HFFc6 (cell line): ENCODE measurements at places on chromosomes 16 and 17.
A peak's percentile ranks its signal among the peaks of the same experiment; 100 is the strongest.

DNA sequence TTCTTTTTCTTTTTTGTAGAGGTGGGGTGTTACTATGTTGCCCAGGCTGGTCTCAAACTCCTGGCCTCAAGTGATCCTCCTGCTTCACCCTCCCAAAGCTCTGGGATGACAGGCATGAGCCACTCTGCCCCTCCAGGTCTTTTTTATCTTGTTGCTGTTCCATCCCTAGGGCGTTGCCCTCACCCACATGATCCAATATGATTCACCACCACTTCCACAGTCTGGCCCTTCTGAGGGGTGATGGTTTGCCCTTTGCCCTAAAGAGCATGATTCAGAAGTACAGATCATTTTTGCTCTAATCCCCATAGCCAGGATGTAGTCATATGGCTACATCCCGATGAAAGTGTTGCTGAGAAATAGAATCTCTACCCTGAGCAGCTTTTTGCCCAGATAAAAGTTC, 18.8 kb downstream of the STX4 start:
- DNase-seq = peak; percentile 95

DNA sequence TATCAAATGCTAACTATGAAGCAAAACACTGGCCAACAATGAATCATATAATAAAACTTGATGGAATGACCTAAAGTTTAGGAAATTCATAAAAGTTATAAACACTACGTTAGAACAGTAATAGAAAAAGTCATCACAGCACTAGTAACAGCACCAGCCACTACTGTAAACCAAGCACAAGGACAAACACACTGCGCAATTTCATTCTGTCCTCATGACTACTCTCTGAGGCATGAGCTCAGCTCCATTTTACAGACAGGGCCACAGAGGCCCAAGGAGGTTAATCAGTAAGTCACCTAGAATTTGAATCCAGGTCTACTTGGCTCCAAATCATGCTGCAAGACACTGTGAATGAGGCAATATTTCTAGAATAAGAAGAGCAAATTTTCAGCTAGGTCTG, 13.4 kb downstream of the EMC8 start:
- DNase-seq = no peak

DNA sequence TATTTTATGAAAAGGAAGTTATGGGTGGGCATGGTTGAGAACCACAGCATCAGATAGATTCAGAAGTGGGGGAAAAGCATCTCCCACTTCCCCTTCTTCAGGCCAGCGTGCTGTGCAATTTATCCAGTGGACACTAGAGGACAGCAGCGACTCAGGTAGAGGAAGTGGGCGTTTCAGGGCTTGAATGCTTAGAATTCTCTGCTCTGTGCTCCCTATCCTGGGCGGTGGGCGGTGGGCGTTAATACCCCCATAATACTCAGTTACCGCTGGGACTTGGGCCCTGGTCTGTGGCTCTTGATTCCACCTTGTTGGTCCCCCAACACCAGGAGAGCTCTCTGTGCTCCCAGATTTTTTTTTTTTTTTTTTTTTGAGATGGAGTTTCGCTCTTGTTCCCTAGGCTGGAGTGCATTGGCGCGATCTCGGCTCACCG, 3.7 kb upstream of the LYZL6 start:
- peak; percentile 21 for DNase-seq

GRCh38 chr17:80761110-80761871, 216.7 kb downstream of the RPTOR start:
- peak; percentile 71 for DNase-seq

GRCh38 chr16:2147981-2148671, at the start of gene RAB26:
Gene RAB26, plus strand, starts transcription at chr16:2148625. Its CDS starts 159 bp downstream, at chr16:2148784.
- no peak for DNase-seq

DNA sequence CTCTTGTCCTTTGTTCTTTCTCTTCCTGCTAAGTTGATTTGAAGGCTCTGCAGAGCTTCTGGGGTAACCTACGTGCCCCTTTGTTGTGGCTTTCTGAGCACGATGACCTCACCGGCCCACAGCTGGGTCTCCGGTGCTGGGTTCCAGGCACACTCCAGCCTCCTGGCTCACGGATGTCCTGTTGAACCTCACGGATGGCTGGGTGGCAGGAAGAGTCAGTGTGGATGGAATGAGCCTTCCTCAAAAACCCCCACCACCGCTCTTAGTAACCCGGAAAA, 116.0 kb downstream of the SOCS1 start:
- DNase-seq = no peak

GRCh38 chr16:1817716-1818115, 8.9 kb downstream of the HAGH start:
- DNase-seq = no peak

GRCh38 chr16:68473358-68474070, 25.2 kb upstream of the SMPD3 start:
- no peak for DNase-seq

DNA sequence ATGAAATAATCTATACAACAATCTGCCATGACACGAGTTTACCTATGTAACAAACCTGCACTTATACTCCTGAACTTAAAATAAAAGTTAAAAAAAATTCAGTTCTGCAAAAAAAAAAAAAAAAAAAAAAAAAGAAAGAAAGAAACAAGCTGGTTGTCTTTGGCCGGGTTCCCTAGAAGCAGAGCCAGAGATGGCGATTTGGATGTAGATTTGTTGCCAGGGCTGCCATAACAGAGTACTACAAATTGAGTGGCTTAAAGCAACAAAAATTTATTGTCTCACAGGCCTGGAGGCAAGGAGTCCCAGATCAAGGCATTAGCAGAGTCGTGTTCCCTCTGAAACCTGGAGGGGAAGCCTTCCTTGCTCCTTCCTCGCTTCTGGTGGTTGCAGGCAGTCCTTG, 20.4 kb downstream of the SYT17 start:
- no peak for DNase-seq

DNA sequence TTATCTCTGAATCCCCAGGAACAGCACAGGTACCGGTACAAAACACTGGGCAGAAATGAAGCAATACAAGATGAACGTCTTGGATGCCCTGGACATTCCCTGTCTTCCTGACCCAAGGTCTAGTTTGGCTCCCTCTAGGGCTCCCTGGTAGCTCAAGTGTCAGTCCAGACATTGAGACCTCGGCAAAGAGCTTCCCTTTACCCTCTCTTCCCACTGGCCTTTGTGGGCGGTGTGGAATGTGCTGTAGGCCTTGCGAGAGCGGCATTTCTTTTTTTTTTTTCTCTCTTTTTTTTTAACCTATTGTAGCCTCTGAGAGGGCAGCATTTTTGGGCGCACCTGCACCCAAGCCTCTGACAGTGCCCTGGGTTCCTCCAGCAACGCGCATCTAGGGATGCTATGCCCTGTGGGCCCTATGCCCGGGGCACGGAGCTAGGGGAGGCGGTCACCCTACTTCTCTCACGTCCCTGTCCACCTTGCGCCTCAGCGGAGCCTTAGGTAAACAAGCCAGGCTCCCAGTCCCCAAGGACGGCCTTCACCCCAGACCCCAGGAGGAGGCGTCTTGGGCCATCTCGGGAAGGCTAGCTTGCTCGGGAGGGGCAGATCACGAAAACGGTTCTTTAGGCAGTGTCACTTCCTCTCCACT, 1.2 kb upstream of the NFATC3 start:
- peak; percentile 48 for DNase-seq
